ENCODE measurements at places on chromosomes 12 and 14.

DNA sequence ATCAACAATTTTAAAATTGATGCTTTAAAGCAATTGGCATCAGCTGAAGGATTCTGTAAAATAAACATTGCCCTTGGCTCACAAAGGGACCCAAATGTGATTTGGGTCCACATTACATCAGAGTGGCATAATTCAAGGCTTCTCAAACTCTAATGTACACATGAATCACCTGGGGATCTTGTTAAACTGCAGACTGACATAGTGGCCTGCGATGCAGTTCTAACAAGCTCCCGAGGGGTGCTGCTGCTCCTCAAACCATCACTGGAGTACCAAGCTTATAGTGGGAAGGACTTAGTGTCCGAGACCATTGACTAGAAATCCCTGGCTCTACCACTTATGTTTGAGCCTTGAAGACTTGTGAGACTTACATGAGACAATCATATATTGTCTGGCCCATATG is 31.8 kb upstream of the DNM1L start:
- peak; percentile 15 for DNase-seq

DNA sequence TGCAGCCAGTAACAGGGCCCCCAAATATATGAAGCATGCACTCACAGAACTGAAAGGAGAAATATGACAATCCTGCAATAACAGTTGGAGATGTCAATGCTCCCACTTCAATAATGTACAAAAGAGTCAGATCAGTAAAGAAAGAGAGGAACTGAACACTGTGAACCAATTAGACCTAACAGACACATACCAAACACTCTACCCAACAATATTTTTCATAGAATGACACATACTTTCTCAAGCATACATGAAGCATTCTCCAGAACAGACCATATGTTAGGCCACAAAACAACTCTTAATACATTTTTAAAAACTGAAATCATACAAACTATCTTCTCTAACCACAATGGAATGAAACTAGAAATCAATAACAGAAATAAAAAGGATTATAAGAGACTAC is 80.2 kb downstream of the ELK3 start:
- peak; percentile 24 for DNase-seq

GRCh38 chr14:97420211-97420610 is 623.0 kb downstream of the VRK1 start:
- no peak for DNase-seq

GRCh38 chr14:24207625-24208024 is 2.1 kb downstream of the TSSK4 start:
- no peak for DNase-seq

- no peak for DNase-seq
Observed at GRCh38 chr12:38465020-38465419, 148.4 kb downstream of the ALG10B start.

- DNase-seq, result peak; percentile 56
Observed at GRCh38 chr12:49825971-49826421, 2.2 kb downstream of the NCKAP5L start.

GRCh38 chr14:69754487-69754886 is 12.5 kb upstream of the SRSF5 start:
- no peak for DNase-seq

- no peak for DNase-seq
Observed at GRCh38 chr14:105458571-105458970, 16.1 kb upstream of the CRIP2 start.

- no peak for DNase-seq
Observed at GRCh38 chr12:97805146-97805545, 342.5 kb downstream of the RMST start.

DNA sequence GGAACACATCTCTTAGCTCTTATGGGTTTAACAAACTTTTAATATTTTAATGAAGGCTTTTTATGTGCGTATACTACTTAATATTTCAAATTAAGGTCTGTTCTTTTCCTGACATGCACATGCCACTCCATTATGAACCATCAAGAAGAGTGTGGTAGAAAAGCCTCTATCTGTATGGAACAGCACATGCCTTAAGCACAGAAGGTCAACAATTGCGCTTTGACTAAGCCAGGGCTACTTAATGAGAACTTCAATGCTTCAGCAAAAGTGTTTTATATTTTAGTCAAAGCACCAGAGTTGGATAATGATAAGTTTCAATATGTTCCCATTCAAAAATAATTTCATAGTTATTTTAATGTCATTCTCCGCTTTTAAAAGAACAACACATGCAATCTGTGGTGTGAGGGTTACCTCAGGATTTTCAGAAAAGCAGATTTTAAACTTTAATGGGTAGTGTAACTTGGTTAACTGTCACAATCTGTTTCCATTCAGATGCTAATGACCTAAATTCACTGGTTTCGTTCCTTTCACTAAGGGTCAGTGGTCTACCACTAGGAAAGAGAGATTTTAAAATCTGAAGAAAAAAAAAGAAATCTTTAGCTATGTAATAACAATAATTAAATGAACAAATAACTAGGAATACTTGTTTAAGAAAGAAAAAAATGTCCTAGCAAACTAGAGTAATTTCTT is 193.4 kb upstream of the NOVA1 start:
- no peak for DNase-seq

- DNase-seq, result no peak
Observed at GRCh38 chr12:46233423-46233822, 35.4 kb downstream of the SLC38A1 start.

DNA sequence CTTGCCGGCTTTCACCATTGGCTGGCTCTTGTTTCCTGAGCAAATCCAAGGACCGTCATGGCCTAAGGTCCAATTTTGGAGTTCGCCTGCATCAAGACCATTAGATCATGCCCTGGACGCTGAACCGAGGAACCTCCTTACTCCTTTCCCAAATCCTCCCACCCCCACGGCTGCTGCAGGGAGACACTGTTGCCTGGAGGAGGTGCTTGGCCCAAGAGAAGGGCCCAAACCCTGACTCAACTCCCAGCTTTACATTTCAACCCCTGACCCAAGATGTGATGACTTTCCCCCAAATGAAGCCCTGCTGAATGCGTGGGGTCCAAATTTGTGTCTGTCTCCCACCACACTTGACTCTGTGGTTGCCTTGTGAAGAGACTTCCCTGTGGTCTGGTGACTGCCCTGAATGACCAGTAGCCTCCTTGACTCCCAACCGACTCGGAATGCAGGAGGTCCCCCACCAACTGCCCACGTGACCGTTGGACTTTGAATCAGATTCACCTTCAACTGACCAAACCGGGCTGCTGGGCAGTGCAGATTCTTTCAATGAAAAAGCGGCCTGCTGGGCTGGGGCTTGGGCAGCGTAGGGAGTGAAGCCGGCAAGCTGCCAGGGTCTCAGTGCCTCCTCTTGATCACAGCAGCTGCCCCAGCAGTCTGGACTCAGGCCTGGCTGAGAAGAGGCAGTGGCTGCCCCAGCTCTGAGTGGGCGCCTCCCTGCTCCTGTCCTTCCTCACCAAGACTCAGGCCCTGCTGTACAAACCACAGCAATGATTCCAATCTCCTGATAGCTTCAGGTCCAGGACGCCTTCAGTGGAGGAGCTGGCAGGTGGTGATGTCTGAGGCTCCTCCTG is 46.7 kb upstream of the OASL start:
- DNase-seq, result no peak

DNA sequence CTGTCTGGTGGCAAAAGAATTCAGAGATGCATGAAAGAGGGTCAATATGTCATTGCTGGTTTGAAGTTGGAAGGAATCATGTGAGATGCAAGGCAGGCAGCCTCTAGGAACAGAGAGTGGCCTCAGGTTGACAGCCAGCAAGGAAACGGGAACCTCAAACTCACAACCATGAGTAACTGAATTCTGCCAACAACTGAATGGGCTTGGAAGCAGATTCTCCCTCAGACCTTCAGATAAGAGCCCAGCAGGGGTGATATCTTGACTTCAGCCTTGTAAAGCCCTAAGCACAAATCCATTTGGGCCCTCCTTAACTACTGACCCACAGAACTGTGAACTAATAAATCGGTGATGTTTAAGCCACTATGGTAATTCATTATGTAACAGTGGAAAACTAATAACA is 35.8 kb downstream of the USP15 start:
- no peak for DNase-seq

DNA sequence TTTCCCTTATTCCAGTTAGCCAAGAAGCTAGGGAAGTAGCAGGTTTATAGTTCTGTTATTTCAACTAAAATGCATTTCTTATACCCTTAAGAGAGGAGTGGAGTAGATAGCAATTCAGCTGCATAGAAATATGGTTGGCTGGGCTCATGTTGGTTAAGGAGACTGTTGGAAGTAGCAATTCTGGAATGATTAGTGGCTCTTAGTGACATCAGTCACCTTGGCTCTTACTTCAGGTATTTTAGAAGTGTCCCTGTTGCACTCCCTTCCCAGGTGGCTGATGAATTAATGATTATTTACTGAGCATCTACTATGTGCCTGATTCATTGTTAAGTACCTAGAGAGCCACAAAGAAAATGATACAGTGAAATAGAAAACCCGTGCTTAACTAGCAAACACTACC is 128.1 kb downstream of the MGST1 start:
- DNase-seq, result no peak

GRCh38 chr12:22268973-22269372 is 65.5 kb downstream of the ST8SIA1 start:
- DNase-seq, result no peak

DNA sequence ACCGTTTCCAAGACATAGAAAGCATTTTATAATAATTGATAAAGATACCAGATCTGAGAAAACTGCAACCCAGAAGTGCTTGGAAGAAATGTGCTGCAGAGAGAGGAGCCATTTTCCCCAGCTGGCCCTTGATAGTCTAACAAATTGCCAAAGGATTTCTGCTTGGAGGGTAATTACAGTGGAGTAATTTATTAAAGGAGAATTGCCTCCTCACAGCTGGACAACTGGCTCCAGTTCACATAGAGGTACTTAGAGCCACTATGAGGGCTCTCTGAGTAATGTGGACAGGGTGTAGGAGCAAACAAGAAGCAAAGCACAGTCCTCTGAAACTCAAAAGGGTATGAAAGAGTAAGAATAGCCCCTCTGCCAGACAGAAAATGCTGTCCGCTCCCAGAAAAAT is 335.6 kb downstream of the SYT1 start:
- DNase-seq, result no peak

DNA sequence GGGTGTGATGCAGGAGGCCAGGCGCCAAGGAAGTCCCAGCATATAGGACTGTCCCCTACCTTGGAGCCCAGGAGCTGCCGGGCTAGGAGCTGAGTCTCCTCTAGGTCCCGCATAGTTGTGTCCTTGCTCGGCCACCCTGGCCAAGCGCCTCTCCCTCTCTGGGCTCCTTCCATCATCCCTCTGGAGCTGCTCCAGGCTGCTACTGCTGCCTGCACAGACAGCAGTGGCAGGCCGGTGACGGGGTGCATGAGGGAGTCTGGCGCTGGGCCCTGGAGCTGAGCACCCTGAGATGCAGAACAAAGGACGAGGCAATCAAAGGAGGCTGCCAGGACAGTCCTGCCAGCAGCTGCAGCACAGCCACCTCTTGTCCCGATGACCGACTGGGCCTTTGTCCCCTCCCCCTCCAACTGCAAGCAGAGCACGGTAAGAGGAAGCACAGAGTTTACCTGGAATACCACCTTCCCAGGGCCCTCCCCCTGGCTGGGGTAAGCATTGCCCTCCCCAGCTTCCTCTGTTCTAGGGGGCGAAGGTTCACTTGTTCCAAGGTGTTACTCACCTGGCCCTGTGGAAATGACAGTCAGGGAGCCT is 10.4 kb downstream of the DTX1 start:
- DNase-seq, result no peak

DNA sequence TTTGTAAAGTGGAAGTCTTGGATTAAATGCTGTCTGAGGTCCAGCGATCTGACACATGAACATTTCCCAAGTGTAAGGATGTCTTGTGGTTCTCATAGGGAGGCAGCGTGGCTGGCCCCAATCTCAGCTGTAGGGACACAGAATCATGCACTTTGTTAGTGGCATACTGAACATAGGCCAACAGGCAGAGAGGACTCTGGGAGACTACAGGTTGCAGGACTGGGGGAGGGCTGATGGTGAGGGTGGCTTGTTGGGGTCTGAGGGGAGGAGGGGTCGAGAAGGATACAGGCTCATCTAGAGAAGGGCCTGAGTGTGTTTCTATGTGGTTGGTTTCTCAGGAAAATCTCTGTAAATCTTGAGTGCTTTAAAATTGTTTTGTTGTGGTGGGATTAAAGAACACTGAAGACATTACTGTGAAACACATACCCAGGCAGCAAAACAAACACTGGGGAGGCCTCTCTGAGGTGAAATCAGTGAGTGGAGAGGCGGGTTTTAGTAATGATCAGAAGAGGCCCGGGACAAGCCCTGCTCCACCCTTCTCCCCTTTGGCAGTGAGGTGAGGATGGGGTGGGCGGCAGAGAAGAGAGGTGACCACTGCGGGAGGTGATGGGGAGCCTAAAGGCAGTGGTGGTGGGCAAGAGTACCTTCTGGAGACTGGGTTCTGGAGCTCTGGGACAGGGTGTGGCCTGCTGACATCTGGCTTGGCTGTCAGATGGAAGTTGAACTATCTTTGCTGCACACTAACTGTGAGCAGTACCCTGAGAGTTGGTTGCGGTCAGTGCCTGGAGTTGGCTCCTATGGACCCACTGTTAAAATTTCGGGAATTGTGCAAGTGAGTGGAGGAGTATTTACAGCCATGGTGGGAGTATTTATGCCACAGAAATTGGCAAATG is 3.3 kb downstream of the NYNRIN start:
- no peak for DNase-seq

GRCh38 chr12:121184984-121185889 is 24.7 kb upstream of the P2RX4 start:
- DNase-seq, result no peak

DNA sequence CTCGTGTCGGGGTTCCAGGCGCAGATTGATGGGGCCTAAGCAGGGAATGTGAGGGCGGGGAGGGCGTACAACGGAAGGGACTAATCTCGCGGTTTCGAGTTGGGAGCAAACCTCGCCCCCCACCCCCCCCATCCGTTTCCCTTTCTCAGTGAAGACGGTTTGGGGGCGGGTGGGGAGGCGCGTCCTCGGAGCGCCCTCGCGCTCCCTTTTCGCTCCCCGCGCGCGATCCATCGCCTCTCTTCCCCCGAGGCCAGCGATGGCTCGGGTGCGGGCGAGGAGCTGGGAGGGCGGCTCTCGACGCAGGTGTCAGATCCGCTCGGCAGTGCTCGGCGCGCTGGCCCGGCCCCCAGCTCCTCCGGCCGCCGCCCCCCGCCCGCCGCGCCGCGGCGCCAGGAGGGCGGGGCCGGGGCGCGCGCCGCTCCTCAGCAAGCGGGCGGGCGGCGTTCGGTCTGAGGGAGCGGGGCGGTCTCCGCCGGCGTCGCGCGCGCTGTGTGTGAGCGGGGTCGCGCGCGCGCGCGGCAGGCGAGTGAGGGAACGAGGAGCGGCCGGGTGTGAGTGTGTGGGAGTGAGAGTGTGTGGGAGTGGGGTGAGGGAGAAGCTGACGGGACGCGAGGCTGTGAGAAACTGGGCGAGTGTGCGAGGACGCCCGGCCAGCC is at the start of gene RIMKLB:
RIMKLB (plus strand) TSS at position 516 of the 656 bp plus-strand sequence. CDS start 15,876 bp downstream, outside the sequence.
- peak; percentile 73 for DNase-seq
